AG10803 (cell line): ENCODE measurements at places on chromosomes 4 and X.

GRCh38 chr4:13294961-13295605, 189.1 kb downstream of the RAB28 start:
- DNase-seq: peak; percentile 7

- DNase-seq: peak; percentile 66
These were observed 118.5 kb downstream of the BTC start for GRCh38 chr4:74675673-74676279.

GRCh38 chr4:128846063-128846462, 36.6 kb downstream of the JADE1 start:
- DNase-seq: no peak

DNA sequence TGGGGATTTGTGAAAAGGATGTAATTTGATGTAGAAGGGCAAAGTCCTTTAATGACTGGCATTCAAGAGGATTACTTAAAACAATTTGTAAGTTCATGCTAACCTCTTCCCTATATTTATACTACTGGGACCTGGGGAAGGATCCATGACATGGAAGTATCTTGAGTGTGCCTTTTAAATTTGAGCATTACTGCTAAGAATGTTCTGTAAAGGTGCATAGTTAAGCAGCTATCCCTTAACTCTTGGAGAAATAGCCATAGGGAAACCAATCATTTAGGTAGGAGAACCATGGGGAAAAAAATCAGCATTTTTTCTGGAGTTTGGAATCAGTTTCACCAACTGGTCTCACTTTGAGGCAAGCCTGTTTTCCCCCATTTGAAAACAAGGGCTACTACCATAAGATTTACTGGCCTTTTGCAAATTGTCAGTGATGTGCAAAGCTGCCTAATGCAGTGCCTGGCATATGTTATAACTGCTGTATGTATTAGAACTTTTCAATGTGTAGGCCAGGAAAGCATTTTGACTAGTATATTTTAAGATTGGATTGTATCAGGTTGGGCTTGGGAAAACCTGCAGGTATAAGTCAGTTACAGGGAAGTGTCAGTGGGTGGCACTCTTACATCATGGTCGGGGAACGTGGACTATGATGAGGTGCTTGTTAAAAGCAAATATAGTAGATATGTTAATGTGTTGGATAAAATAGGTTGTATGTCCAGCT, 72.1 kb downstream of the PRSS12 start:
- DNase-seq: peak; percentile 73

GRCh38 chrX:133601116-133601515, 185.8 kb upstream of the GPC4 start:
- DNase-seq: no peak

GRCh38 chr4:139085141-139085540, 69.6 kb downstream of the NOCT start:
- peak; percentile 20 for DNase-seq
